ENCODE measurements at places on chromosomes 13 and 19.

DNA sequence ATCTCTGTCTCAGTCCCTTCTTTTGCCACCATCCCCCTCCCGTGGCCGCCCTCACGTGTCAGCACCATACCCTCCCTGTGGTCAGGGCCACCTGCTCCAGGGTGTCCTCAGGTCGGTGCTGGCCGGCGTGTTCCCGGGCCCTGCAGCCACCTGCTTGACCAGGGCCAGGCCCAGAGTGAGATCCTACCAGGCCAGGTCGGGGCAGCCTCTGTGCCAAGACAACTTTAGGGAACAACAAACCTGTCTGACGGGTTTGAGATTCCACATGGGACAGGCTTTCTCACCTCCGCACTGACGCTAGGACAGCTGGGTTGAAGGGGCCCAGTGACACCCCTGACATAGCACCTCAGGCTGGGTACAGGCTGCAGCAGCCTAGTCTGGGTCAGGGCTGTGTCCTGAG is 7.5 kb upstream of the SBNO2 start:
- no peak for DNase-seq

DNA sequence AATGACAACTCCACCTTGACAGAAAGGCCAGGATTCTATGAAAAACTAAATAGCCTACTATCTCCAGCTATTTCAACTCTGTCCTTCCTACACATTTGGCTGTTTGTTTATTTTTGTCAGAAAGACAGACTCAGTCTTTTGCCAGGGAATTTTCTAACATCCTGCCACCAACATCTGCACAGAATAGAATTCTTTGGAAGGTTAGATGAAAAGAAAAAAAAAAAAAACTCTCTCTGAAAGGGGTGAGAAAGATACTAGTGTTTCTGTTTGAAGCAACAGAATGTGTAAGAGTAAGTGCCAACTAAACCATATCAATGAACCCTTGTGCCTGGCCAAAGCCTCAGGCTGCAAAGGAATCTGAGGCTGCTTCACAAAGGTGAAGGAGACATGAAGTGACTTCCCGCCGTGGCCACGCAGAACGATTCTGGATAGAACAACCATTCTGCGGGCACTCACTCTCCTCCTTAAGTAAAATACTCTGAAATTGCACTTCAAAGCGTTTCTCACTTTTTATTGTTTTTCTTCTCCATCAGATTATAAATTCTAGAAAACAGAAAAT is 498.2 kb downstream of the IRS2 start:
- no peak for DNase-seq

DNA sequence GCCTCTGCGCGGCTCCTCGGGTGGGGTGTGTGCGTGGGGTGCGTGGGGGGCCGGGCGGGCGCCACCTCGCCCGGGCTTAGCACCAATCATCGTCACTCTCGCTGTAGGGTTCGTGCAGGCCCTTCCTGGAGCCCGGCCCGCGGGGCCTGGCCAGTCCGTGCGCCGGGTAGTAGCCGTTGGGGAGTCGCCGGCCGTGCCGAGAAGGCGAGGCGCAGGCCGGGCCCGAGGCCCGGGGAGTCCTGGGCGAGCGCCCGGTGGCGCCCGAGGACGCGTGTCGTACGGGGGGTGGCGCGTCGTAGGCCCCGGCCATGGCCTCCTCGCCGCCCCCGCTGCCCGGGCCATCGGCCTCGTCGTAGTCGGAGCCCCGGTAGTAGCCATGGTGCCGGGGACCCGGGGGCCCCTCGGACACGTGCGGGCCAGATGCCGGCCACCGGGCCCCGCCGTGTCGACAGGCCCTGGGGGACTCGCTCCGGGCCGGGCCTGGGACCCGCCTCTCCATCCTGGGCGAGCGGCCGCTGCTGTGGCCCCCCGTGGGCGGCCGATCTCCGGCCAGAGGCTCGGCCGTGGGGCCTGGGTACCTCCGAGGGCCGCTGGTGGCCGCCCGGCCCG is 57.1 kb downstream of the IER2 start:
- no peak for DNase-seq

- DNase-seq: no peak
These were observed 103.9 kb downstream of the HS6ST3 start for GRCh38 chr13:96193728-96194310.

GRCh38 chr19:53908106-53908934 is 758 bp upstream of the CACNG7 start:
- DNase-seq: peak; percentile 91

- no peak for DNase-seq
These were observed 7.1 kb downstream of the SMAD9 start for GRCh38 chr13:36912973-36913372.

- no peak for DNase-seq
These were observed 250.3 kb upstream of the ATXN8OS start for GRCh38 chr13:69857183-69857821.

GRCh38 chr19:38022791-38023670 is 116.0 kb downstream of the SIPA1L3 start:
- DNase-seq: no peak

DNA sequence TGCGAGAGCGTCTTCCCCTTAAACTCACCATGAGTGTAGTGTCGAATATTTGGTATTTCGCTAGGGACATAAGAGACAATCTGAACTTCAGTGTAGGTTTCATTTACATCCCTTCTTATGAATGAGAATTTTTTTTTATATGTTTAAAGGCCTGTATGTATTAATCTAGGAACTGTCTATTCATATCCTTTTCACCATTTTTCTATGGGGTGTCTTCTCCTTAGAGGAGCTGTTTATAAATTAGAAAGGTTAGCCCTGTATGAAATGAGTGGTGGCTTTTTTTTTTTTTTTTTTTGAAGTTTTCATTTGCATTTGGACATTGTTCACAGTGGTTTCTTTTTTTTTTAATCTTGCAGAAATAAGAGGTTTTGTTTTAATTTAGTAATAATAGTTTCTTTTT is 7.6 kb downstream of the ZNF146 start:
- no peak for DNase-seq

- DNase-seq: no peak
These were observed 415.0 kb downstream of the FOXO1 start for GRCh38 chr13:40251343-40252032.
